ENCODE measurements at places on chromosomes 1 and 21.

DNA sequence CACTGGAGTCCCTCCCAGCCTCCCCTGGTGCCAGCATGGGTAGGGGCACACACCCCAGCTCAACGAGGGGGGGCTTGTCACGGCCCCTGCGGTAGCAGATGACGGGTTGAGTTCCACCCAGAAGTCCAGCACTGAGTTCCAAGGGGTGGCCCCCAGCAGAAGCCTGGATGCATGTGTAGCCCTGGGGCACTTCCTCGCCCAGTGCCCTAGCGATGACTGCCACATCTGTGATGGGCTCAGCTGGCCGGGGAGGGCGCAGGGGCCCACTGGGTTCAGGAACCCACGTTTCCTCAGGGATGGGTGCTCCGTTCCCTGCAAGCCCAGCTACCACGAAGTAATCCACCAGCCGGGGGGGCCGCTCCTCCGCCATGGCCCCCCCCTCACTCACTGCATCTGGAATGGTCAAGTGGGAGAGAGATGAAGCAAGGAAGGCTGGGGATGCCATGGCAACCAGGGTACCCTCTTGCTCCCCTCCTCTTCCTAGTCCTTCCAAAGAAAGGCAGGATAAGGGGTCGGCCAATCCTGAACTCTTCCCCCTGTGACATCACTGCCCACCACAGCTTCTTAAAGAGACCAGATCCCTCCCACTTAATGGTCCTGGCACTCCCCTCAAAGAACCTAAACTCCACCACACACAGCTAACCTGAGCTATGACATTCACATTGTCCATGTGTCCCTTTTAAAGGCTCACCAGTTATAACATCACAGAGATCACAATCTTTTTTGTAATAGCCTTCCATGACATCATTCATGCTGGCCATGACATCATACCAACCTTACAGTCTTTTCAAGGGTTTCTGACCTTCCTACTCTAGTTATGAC lies 2.3 kb downstream of the DENND4B start:
- no peak for DNase-seq

DNA sequence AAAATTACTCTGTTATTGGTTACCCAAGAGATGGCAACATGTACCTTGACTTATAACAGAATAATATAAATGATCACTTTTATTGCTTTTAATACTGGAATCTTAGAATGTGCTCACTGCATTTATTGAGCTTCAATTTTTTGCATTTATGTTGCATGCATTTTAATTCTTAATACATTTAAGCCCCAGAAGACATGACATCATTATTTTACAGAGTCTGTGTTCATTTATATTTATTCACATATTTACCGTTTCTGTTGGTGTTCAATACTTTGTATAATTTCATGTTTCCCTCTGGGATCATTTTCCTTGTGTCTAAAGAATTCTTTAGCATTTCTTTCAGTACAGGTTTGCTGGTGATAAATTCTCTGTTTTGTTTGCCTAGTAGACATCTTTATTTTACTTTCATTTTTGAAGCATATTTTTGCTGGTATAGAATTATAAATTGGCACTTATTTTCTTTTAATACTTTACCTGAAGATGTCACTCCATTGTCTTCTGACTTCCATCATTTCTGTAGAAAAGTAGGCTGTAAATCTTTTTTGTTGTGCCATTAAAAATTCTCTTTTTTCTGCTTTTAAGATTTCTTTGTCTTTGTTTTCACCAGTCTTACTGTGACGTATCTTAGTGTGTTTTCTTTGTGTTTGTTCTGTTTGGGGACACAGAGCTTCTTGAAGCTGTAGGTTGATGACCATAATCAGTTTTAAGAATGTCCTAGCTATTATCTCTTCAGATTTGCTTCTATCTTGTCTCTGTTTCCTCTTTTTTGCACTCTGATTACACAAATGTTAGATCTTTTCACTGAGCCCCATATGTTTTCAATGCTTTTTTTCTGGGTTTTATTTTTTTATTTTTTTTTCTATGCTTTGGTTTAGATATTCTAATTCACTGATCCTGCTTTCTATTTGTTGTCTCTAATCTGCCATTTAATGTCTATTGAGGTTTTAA lies 26.9 kb downstream of the DISP3 start:
- no peak for DNase-seq

GRCh38 chr1:240737298-240737697 lies 125.3 kb upstream of the GREM2 start:
- DNase-seq = no peak

GRCh38 chr1:153057375-153057774 lies at the start of gene SPRR2A:
Gene SPRR2A (minus strand): TSS chr1:153057512. CDS start chr1:153056735, 777 bp downstream.
- no peak for DNase-seq

- DNase-seq = no peak
Measured at GRCh38 chr1:30803562-30803961, 46.0 kb upstream of the LAPTM5 start.

DNA sequence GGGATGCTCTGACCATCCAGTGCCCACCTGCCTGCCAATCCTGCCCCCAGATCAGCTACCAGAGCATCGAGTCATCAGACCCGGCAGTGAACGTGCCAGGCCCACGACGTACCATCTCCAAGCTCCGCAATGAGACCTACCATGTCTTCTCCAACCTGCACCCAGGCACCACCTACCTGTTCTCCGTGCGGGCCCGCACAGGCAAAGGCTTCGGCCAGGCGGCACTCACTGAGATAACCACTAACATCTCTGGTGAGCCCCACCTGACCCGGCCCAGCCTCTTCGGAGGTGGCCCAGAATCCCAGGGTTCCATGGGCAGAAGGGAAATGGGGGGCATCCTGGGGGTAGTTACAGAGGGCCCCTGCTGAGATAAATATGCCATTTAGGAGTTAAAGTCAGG lies 43.1 kb downstream of the PTPRU start:
- no peak for DNase-seq

- peak; percentile 75 for DNase-seq
Measured at GRCh38 chr1:216750031-216750627, 26.9 kb upstream of the ESRRG start.

DNA sequence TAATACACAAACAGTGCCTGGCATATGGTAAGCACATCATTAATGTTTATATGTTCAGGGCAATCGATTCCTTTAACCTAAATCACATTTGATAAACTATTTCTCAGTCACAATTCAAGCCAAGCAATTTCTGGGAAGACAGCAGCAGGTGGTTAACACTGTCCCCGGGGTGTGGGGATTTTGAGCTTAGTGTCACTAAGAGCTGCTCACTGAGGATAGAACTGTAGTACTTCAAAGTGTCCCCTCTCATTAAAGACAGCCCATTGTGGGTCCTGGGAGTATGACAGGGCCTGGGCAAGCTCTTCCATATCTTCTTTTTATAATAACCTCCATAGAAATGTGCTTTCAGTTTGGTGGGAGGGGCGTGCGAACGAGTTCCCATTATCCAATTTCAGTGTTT lies 8.4 kb upstream of the GALNT2 start:
- no peak for DNase-seq

DNA sequence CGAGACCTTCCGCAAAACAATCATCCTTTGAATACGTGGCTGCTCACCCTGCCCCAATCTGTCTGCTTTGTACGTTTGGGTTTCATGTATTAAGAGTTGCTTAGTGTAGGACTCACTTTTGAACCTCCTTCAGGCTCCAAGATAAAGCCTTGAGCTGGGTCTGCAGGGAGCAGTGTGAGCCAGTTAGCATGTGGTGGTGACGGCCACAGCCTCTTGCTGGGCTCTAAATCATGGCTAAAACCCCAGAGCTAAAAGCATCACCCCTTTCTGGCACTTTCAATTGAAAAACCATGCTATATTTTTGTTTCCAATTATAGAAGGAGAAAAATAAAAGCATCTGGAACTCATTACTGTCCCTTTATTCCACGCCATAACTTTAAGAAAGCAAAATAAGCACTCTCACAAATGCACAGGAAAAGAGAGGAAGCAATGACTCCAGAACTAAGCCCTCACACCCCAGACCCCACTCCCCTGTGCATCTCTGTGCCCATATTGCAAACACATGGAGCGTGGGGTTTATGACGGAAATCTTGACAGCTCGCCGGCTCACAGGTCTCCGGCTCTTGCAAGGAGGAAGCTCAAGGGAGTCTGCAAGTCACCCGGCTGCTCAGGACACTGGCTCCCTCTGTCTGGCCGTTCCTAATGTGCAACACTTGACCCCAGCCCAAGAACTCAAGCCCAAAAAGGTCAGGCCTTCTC lies 135.5 kb downstream of the MIS18A start:
- DNase-seq = no peak
